ENCODE measurements at places on chromosomes 2 and 18. TPM values are rescaled to one million over a fixed set of nuclear protein-coding genes. Genes with fewer than 3 reads are reported as not detected.

RUFY4 gene
- total RNA-seq, result 0.45 TPM

ARHGAP15 gene
- 14.8 TPM for total RNA-seq

DNA sequence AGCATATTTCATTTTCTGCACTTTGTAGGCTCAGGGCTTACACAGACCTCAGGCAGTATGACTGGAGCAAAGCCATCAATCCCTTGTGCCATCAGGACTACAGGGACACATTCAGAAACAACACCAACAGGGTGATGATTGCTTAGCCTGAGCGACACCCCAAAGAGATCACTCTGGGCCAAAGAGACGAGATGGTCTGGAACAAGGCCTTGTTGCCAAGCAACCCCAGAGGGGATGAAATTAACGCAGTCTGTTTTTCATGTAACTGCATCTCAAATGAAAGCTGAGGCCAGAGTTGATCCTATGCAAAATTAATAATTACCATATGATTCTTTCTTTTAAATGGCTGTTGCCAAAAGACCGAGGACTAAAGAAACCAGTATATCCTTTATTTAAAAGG, 20.2 kb upstream of the B3GNT2 start:
- no peak for DNase-seq

GRCh38 chr2:174969091-174969734, 36.0 kb downstream of the CHN1 start:
- no peak for DNase-seq

CDH20 gene
- not detected for total RNA-seq

DNA sequence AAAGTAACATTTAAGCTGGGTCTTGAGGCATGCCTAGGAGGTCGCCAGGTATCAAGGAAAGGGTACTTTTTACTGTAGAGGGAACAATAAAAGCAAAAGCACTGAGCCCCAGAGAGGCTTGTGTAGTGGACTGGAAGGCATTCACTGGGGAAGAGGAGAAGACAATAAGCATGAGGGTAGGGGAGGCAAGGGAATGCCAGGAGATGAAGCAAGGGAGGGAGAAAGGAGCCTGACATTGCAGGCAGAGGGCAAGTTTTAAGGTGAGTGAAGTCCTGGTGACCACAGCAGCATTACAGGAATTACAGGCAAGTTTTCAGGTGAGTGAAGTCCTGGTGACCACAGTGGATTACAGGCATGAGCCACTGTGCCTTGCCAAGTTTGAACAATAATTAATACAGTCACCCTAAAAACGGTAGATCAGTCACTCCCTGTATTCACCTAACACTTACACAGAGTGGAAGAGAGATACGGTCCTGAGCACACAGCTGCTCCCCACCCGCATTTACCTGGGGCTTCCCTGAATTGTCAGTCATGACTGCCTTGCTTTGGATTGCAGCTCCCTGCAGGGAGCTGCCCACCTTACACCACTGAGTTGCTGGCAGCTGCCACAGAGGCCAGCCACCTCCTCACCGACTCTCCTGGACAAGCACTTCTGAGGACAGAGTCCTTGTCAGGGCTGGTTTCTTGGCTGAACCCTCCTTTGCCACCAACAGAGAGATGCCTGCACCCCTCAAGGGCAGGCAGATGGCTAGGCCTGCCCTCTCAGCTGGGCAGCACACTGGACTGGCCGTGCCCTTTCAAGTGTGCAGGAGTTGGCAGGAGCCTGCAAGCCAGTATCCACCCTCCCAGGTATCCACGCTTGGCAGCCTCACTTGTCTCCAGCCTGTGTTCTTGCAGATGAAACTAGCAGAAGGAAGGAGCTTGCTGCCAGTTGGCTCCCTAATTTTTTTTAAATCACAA, 153.2 kb upstream of the MSH6 start:
- DNase-seq, result no peak

- DNase-seq, result no peak
Measured at GRCh38 chr2:30336978-30337841, 105.9 kb downstream of the LBH start.

- no peak for DNase-seq
Measured at GRCh38 chr2:95058989-95059641, 33.6 kb downstream of the MAL start.

SPEG gene
- 261 TPM for total RNA-seq

DNA sequence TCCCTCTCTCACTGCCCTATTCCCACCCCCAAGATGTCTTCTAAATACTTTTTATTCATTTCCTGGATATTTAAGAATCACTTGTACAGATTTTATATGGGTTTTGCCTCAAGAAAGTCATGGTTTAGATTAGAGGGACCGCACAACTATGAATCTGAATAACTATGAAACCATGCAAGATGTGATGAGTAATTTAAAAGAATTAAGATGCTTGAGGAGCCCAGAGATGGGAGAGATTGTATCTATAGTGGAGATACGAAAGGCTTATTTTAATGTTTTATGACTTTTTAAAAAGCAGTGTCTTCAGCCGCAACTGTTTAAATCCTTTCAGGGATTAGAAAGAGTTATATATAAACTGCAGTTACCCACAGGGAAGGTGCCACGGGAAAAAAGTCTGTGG, 324.1 kb downstream of the LPIN1 start:
- DNase-seq, result no peak

FBXO15 gene
- 0.52 TPM for total RNA-seq

DNA sequence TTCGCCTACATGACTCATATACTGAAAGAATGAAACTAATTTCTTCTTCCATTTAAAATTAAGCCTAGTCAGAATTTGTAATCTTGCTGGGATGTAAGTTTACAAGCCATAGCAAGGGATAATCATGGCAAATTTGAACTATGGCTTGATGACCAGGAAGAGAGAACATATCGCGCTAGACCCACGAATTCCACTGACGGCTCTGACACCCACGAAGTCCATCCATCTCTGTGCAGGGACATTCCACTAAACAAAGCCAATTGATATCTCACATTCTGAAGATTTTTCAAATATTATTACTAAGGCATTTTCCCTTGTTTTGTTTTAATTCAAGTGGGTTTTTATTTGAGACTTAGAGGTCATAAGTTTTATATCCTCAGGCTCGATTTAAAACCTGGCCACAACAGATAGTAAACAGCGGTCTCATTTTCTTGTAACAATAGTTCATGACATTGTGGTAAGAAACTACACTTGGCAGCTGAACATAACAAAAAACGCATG, 113.0 kb downstream of the QPCT start:
- DNase-seq, result no peak

- no peak for DNase-seq
Measured at GRCh38 chr18:76844742-76845477, 22.6 kb downstream of the ZNF236 start.

GRCh38 chr2:180776921-180777320, 203.5 kb upstream of the UBE2E3 start:
- DNase-seq, result no peak

- no peak for DNase-seq
Measured at GRCh38 chr2:101930019-101930418, 61.7 kb upstream of the IL1R2 start.

GRCh38 chr2:109209941-109210340, 80.9 kb downstream of the SH3RF3 start:
- no peak for DNase-seq

HOXD9 gene
- total RNA-seq, result 2.3 TPM

- no peak for DNase-seq
Measured at GRCh38 chr2:152380261-152381055, 45.5 kb downstream of the FMNL2 start.

GRCh38 chr2:25539136-25539535, 134.2 kb downstream of the DTNB start:
- no peak for DNase-seq

GRCh38 chr2:143704451-143705106, 575.4 kb downstream of the ARHGAP15 start:
- no peak for DNase-seq

DNA sequence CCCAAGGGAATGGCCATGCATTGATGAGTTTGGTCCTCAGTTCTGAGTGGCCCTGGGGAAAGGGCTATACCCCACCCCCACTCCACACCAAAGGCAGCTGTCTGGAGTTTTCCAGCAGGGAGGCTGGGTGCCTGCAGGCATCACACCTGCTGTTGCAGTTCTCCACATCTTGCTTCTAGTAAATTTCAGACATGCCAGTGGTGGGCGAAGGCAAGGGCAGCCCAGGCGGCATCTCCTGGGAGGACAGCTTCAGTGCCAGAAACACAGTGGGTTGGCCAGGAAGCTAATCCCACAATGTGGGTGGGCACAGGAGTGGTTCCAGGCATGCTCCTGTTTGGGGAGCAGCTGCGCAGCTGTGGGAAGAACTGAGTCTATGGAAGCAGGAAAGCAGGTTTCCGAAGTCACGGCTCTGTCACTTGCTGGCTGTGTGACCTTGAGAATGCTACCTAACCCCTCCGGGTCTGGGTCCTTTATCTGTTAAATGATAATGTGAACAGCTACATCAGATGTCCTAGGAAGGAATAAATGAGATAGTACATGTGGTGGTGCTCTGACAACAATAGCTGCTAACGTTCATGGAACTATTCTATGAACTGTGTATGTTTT, 84.6 kb upstream of the SPTBN1 start:
- DNase-seq, result no peak

GRCh38 chr2:154433010-154433409, 265.5 kb upstream of the KCNJ3 start:
- DNase-seq, result no peak

- DNase-seq, result no peak
Measured at GRCh38 chr2:19607400-19607799, 249.0 kb upstream of the OSR1 start.

DNA sequence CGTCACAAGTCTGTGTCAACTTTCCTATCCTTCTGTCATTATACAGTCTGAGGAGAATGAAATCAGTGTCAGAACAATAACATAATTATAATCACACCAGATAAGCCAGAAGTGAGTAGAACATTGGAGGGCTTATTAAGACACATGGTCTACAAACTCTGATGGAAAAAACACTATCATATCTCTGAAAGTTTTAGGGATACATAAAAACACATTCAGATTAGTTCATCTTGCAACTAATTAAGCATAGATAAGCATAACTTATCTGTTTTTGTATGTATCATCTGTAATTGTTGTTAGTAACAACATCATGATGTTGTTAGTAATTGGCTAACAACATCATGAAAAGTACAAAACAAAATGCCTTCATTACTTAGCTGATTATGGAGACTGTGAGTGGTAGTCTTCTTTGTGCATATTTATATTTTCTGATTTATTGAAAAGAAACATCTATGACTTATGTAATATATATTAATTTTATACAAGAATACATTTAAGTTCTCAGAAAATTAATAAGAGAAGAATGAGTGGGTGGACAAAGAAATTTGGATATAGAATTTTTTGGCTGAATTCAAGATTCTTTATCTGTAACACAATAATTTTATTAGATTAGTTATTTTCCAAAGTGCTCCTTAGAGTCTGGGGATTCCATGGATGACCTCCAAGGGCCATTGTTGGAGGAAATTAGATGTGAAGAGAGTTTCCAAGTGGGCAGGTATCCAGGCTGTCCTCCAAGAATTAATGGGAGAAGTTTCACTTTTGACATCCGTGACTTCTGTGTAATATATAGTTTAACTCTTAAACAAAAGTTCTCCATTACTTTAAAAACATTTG, 16.9 kb upstream of the CCDC102B start:
- no peak for DNase-seq

CCDC85A gene
- total RNA-seq, result 2.7 TPM

PFN4 gene
- not detected for total RNA-seq

CFC1 gene
- not detected for total RNA-seq

CHPF gene
- 75.7 TPM for total RNA-seq

GRCh38 chr2:100291152-100291970, 30.9 kb downstream of the LONRF2 start:
- no peak for DNase-seq

DNA sequence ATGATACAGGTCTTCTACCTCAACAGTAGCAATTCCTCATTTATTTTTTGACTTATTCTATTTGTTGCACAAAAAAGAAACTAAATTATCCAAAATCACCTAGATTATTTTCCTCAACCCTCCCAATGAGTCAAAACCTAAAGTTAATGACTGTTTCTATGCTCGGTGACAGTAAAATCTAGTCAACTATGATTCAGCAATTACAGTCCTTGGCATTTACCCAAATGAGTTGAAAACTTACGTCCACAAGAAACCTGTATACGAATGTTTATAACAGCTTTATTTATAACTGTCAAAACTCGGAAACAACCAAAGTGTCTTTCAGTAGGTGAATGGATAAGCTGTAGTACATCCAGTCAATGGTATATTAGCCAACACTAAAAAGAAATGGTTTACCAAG, 439.3 kb downstream of the CBLN2 start:
- no peak for DNase-seq

DNA sequence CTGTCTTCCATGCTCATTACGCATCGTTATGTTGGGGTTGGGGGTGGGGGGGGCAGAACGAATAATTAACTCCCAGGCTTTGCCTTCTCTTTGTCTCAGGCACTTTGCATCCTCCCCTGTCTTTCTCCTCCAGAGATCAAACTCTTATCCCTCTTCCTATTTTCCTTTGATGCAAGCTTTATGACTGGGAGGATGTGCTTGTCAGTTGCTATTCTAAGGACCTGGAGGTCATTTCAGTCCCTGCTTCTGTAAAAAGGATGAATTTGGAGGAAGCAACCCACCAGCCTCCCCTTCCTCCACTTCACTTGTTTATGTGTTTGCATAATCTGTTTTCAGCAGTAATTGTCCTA, 87.5 kb downstream of the ZCCHC2 start:
- no peak for DNase-seq

FECH gene
- 13.5 TPM for total RNA-seq

DNA sequence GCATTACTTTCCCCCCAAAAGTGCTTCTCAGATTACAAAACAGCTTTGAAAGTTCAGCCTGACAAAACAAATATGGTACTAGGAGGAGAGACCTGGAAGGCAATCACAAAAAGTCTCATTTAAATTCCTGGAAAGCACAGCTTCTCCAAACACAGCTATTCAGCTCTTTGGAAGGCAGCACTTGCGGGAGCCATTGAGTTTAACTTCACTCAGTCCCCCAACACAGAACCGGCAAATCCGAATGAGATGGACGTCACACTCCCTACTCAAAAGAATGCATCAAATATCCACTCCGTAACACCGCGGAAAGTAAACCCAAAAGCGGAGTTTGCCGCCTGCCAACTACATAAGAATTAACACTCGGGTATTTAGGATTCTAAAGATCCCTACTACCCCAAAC, 638 bp downstream of the ST6GAL2 start:
- DNase-seq, result no peak

DNA sequence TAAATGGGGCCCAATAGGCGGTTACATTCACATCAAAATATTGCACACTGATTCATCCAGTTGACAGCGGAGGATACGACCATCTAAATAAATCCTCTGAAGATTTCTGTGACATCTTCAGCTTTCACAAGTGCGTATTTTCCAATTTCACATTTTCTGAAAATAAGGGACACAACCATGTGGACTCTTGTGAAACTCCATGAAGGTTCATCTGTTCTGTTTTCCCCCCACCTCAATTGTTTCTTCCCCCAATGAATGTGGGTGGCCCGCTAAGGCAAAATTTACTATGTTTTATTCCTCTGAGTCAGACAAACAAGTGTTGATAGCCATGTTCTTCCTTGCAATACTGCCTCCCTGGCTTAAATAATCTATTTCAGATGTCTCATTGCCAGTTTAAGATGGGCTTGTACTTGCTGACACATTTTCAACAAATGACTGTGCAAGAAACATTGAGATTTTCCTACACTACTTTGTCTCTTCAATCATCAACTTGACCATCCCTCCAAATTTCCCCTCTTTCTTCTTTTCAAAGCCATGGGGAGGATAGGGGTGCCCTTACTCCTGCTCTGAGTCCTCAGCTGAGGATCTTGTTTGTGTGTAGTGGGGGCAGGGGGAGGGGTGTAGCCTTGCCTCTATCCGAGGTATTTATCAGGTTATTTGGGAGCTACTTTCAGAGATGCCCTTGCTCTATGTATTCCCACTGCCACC, 78.2 kb downstream of the BCL11A start:
- DNase-seq, result no peak

GRCh38 chr2:144346229-144346628, 173.7 kb downstream of the ZEB2 start:
- DNase-seq, result no peak

SERPINB12 gene
- total RNA-seq, result not detected
